GM12878 (cell line): ENCODE measurements at places on chromosomes 3 and 15. TPM values are rescaled to one million over a fixed set of nuclear protein-coding genes. Genes with fewer than 3 reads are reported as not detected.

DNA sequence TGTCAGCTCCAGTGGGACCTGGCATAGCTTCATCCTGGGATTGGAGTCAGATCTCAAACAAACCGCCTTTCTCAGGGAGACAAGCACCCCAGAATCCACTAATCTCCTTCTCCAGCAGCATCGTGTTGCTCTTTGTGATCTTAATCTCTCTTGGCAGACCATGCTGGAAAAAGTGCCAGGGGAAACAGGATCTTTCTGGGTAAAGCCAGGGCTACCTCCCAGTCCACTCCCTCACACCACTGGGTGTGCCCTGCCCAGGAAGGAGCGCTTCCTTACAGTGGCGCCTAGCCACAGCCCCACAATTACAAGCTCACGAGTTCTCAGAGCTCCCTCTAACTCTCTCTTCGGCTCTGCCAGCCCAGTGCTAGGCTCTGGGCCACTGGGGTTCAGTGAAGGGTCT lies 32.2 kb downstream of the RPLP1 start:
- no peaks in the 10 kb centered on the region for H3K36me3 ChIP-seq
- no peak for DNase-seq
- no peak overlapping the region for H3K4me3 ChIP-seq
- no peak overlapping the region for H3K27ac ChIP-seq
- no peaks in the 10 kb centered on the region for H3K27me3 ChIP-seq

Gene GABRB3
- 0.05 and 0.27 TPM in 2 replicates for total RNA-seq

Gene PTPN9
- total RNA-seq, result 25.2 and 29.1 TPM in 2 replicates

Gene CRBN
- total RNA-seq, result 23.4 and 28.3 TPM in 2 replicates
